IMR-90 (cell line): ENCODE measurements at places on chromosomes 2 and 18. TPM values are rescaled to one million over a fixed set of nuclear protein-coding genes. Genes with fewer than 3 reads are reported as not detected.

BCL11A gene
- 1.1 and 1.7 TPM in 2 replicates for total RNA-seq

UGT1A3 gene
- not detected in 2 replicates for total RNA-seq

ALPG gene
- total RNA-seq: not detected in 2 replicates

PTPRN gene
- 4.4 and 5.2 TPM in 2 replicates for total RNA-seq

ALLC gene
- not detected in 2 replicates for total RNA-seq

TRABD2A gene
- total RNA-seq: 19.7 and 20.3 TPM in 2 replicates

RPRM gene
- total RNA-seq: not detected in 2 replicates

SULT6B1 gene
- total RNA-seq: not detected in 2 replicates

CREG2 gene
- total RNA-seq: not detected in 2 replicates

ZNF892 gene
- 2.2 and 2.7 TPM in 2 replicates for total RNA-seq

LAMA3 gene
- 0.18 and 0.28 TPM in 2 replicates for total RNA-seq

DOK6 gene
- 2.7 and 3.9 TPM in 2 replicates for total RNA-seq
